ENCODE measurements at places on chromosomes 2 and 18.

- DNase-seq: no peak
These were observed 23.0 kb downstream of the FAM171B start for GRCh38 chr2:186716899-186717298.

GRCh38 chr2:19059076-19059475, 299.3 kb downstream of the OSR1 start:
- DNase-seq: no peak

DNA sequence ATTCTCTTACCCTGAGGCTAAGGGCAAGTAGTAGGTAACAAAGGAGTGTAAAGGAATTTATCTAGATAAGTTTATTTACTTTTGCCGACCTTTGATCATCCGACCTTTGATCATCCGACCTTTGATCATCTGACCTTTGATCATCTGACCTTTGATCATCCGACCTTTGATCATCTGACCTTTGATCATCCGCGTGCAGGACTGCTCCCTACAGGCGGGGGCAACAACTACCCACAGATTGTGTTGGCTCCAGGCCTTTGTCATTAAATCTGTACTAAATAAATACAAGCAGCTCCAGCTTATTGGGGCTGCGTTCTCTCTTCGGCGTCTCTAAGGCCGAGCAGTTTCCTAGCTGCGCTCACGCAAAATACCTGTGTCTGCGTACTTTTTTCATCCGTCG, 56.6 kb downstream of the ZNF638 start:
- no peak for DNase-seq

- DNase-seq: no peak
These were observed 311.6 kb downstream of the STK39 start for GRCh38 chr2:167935803-167936110.

GRCh38 chr2:29060441-29060840, 13.9 kb downstream of the PCARE start:
- no peak for DNase-seq

- no peak for DNase-seq
These were observed 344.1 kb downstream of the TDRD15 start for GRCh38 chr2:21467910-21468309.

- DNase-seq: no peak
These were observed 60.2 kb downstream of the DNMT3A start for GRCh38 chr2:25281522-25281921.

DNA sequence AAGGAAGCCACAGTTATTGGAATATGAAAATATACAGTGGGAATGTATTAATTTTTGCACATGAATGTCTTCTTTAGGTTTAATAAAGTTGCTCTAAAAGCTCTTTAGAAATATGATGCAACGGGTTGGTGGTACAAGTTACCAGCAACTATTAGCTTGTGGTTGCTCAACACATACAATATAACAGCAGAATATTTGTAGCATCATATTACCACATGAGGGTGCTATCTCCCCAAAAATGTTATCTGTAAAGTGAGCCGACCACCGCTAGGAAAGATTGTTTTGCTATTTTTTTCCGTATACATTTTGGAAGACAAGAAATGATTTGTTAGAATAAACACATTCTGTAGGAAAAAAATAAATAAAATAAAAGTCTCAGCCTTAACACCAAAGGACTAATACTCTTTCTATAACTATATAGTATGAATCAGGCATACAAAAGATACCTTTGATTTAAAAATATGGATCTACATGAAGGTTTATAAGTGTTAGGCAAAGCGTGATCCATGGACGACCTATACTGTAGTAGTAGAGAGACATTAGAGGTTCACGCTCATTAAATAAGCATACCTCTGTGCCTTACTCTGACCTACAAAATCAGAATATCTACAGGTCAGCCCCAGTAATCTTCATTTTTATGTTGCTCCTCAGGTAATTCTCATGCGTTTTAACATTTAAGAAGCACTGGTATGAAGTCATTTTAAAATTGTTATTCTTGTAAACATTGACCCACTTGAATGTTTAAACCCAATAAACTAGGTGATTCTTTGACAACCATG, 1110.6 kb upstream of the ACVR2A start:
- DNase-seq: no peak

DNA sequence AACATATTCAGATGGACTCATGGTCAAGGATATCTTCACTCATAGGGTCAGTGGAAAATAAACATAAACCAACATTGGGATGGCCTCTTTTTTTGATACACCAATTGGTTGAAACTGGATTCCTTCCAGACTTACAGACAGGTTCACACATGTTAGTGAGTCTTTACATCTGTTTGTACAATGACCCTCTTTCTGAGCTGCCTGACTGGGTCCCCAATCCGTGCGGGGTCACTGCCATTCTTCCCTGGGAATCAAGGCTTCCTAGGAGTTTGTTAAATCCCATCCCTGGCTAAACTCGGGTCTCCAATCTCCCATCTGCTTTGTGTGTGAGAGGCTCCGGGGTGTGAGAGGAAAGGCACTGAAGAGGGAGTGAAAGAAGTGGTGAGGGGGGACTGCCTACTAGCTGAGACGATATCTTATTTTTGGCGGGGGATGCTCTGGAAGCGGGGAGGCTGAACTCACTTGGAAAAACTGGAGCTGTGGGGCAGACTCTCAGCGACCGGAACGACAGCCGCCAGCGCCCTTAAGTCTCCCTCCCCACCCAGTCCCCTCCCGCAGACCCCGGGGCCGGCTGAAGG, 487 bp downstream of the STARD6 start:
- no peak for DNase-seq

DNA sequence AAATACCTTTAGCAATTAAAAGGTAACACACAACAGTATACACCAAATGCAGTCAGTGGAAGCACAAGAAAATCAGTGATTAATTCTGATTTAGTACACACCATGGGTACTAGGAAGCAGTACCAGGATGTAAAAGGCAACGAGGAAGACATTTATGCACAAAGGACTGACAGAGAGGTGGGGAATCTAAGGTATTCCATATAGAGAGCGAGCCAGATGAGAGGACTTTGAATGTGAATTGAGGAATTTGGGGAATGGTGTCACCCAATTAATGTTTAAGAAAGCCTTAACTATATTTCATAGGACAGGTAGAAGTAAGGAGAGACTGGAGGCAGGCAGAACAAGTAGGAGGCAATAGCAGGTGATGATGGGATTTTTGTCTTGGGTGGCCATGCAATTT, 11.7 kb downstream of the CPS1 start:
- no peak for DNase-seq

DNA sequence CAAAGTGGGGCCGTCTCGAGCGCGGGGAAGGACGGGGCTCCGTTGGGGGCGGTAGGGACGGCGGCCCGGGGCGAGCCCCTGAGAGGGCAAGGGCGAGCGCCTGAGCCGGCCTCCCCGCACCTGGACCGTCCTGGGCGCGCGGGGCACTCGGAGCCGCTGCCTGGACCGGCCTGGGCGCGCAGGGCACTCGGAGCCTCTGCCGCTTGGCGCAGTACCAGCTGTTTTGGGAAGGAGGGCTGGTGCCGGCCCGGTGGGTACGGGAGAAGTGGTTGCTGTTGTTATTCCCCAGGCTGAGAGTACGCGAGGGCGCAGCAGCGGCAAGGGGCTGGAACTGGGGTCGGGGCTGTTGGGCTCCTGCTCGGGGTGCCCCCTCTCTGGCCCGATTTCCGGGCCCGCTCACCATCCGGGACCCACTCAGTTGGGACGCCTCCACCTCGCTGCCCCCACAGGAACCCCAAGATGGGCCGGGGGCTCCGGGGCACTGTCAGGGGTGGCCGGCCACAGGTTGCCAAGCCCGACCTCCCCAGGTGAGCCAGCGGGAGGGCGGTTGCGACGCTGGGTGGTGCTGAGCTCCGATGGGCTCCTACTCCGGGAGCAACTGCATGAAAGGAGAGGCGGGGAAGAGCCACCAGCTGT, 579 bp downstream of the ARHGEF4 start:
- DNase-seq: no peak

DNA sequence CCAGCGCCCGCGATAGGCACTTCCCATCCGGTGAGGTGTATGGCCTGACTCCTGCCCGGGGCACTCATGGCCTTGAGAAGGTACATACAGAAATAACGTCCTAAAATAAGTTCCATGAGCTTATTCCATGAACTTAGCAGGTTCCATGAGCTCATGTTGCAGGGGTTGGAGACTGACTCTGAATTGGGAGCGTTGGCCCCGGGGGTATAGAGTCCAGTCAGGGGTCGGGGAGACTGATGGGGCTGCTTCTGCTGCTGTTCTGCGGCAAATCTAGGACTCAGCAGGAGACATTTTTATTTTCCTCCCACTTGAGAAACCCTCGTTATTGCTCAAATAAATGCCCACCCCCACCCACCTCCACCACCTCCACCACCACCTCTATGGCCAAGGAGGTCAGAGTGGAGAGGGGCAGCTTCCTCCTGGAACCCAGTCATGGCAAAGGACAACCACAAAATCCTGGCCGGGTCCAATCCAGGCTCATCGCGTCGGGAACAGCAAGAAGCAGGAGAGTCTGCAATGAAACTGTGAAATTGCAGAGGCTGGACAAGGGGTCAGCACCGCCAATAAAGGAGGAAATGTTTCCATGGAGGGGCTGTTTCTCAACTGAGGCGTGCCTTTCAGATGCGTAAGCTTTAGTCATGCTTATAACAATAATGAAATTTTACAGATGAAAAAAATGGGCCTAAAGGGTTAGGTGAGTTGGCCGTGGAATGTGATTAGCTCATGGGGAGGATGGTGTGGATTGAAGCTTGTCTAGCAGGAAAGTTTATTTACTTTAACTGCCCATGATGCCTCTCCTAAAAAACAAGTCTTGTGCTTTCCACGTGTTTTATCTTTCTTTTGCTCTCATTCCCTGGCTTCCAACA, 136.6 kb upstream of the ALKAL2 start:
- DNase-seq: no peak

GRCh38 chr18:75216212-75216910, 5.8 kb downstream of the TSHZ1 start:
- no peak for DNase-seq

DNA sequence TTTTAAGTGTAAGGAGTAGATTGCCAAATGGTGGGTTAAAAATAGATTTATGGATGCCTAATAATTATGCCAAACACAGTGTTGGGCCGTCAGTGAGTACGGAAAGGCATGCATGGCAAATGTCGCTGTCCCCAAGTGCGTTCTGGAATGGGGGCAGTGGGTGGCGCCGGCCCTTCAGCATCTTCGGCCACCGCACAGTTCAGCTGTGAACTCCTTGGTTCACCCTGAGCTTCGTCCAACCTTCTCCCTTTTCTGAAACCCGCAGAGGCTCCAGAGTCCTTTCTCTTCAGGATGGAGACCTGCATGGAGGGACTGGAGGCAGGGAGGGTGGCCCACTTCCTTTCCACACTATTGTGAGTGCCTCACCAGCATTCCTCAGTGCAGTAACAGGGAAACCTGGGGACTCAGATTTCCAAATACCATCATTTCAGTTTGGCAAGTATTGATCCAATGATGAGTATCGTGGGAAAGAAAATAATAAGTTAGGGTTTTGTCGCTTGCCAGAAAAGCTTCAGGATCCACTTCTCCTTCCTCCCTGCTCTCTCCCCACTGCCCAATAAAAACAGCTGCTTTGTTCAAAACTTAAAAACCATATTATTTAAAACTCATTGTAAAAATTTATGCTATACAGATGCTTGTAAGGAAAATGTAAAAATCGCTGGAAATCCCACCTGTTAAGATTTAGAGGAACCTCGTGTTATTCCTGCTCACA, 74.6 kb upstream of the TXNDC2 start:
- DNase-seq: no peak

DNA sequence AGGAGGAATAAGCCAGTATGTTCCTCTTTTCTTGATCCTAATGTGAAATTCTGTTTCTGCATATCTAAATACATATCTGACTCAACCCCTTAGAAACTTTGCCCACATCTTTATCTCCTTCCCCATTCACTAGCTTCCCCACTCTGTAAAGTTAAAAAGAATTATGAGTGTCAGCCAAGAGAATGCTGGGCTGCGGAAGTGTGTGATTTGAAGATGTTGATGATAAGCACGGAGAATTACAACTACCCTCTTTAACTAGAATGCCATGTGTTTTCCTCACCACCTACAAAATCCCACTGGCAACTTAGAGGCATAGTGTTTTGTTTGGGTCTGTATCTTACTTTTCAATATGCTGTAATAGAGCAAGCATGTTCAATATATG, 490.4 kb upstream of the FANCL start:
- DNase-seq: no peak

DNA sequence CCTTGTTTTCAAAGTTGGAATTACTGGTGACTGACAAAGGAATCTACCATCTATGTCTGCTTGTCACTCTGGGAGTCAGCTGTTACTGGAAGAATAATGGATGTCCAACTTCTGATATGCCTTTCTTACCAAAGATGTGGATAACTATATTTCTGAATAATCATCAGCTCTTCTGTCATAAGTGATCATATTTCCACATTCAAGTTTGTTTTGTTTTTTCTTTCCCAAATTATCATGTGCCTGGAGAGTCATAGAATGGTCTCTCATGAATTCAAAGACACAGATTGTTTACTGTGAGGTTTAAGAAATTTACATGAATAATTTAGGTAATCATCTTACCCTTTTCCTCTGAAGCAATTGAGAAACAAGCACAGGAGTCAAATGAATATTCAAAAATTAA, 986.7 kb upstream of the CDH2 start:
- DNase-seq: no peak

DNA sequence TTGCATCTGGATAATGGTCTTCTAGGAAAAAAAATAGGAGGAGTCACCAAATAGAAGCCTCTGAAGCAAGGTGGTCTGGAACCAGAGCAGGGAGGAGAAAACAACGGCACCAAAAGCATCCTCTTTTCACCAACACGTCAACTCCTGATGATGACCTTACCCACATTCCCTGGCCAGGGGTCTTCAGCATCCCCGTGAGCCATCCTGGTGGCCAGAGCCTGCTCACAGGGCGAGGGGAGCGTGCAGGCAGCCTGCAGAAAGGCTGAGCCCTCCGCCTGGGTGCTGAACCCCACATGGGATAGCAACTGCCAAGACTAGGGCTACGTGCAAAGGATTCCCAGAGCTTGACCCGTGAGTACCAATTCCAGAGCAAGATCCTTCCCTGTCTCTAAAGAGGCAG, 191.0 kb downstream of the NDUFA10 start:
- no peak for DNase-seq

GRCh38 chr2:118832071-118832790, 15.2 kb downstream of the EN1 start:
- DNase-seq: no peak

DNA sequence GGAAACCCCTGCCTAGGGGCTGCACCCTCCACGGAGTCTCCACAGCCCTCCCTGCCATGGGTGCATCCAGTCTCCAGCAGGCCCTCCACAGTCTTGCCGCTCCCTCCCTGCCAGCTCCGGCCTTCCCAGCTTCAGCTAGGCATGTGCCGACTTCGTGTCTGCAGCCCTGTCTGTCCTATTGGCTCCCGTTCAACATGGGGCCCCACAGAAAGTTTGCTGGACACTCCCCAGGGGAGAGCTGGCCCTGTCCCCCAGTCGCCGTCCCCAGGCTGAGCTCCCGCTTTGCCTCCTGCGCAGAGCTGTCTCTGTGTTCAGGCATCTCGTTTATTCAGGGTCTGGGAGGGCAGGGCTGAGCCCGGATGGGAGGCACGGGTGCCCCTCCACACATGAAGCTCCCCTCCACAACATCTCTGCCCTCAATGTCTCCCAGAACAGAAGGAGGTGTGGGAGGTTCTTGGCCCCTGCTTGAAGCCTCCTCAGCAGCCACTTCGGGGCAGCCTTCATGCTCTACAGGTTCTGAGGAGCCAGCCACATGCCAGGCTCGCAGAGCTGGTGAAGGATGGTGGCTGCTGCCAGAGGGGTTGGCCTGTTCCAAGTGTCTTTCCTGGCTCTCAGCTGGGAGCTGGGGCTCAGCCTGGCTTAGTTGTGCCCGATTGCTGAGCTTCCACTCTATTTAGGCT, 120.1 kb upstream of the PXDN start:
- no peak for DNase-seq
